ENCODE measurements at places on chromosomes 12 and 14. TPM values are rescaled to one million over a fixed set of nuclear protein-coding genes. Genes with fewer than 3 reads are reported as not detected.

The BEGAIN gene
- 1.4 TPM for total RNA-seq

The DHRS1 gene
- 17.9 TPM for total RNA-seq

The P3H3 gene
- 28.4 TPM for total RNA-seq

The CD163 gene
- 15.0 TPM for total RNA-seq

DNA sequence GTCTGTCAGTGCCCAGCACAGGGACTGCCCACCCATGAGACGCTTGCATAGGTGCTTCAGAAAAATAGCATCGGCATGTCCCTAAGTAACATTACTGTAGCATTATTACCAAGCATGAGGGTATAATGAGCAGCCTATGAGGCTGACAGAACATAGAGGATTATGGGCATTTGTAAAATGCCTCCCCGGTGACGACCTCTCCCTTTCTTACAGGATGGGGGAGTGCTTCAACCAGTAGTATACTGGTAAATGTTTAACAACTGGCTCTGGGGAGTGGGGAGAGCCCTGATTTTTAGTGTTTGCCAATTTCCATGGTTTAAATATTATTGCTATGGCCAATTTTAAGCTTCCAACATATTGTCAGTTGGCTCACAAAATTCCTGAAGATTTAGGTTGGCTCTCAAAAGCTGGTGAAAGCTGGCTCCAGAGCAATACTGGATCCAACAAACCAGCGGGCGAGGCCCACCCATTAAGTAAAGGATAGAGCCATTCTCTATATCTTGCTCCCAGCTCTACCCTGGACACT, 104.5 kb downstream of the ETNK1 start:
- DNase-seq = no peak

DNA sequence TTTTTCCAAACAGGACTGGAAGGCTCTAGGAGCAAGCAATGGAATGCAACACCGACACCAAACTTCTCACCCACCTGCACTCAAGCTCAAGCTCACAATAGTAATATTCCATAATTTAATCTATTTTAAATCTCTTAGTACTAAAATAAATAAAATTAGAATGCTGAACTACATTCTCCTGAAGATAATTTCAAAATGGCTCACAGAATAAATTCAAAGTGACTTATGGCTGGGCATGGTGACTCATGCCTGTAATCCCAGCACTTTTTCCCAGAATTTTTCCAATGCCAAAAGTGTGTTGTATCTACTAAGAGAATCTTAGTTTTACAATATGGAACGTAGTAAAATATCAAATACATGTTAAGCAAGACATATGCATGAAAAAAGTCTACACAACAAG, 31.5 kb downstream of the DUSP16 start:
- no peak for DNase-seq

The CLEC4E gene
- total RNA-seq = 0.79 TPM

Data from skin of body (tissue), 3 donors.